Suppressor macrophage treated with lipopolysaccharide for 4 hours (primary cell): ENCODE measurements at places on chromosomes 16 and 17.

DNA sequence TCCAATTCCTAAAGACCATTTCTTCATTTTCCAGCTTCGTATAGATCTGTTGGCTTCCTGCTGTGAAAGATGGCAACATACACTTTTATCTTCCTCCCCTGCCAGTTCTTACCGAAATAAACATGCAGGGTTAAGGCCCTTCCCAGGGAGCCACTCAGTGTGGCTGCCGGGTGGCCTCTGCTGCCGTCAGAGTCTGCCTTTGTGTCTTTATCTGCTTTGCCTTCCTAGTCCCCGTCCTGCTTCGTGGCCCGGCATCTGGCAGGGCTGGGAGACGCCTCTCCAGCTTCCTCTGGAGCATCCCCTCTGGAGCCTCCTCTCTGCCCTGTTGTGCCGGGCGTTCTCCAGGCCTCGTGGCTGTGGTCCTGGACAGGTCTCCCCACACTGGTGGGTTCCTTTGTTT lies 30.3 kb upstream of the CAPN15 start:
- DNase-seq = no peak

- DNase-seq = no peak
These were observed 36.6 kb upstream of the IL21R start for GRCh38 chr16:27365142-27366089.

- peak; percentile 54 for DNase-seq
These were observed 43.7 kb downstream of the PKD1L3 start for GRCh38 chr16:71956486-71956885.

DNA sequence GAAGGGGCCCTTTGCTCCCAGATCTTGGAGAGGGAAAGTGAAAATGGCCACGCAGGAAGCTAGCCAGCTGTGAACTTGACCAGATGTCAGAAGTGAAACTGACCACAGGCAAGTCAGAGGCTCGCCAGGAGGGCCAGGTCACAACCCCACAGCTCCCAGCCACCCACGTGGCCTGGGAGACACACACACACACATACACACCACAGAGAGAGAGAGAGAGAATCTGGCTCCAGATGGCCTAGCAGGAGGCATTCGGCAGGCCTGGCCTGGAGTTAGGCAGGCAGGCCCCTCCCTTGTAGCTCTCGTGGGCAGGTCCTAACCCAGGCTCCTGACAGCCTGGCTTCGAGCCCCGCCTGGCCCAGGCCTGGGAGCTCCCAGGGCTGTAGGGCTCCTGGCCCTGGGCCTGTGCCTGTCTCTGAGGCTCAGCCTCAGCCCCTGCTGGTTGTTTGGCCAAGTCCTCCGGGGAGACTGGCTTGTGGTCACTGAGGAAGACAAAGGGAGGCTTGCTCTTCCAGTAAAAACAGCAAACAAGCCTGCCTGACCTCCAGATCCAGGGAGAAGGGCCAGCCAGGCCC lies 20.2 kb downstream of the NGFR start:
- peak; percentile 92 for DNase-seq

GRCh38 chr16:73288520-73288919 lies 240.6 kb upstream of the ZFHX3 start:
- DNase-seq = no peak

DNA sequence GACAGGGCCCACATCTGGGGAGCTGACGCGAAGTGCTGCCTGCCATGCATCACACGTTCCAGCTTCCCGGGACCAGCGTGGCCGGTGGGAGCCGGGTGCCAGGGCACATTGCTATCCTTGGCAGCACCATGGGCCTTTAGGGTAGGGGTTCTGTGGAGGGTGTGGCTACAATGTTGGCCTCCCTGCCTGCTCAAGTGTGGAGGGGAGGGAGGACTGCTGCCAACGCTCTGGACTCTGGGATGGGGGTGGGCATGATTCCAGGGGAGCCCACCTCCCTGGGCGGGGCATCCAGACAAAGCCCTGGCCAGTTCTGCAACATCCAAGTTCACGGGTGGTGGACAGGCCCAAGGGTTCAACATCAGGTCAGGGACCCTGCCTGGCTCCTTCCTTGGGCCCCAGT lies 13.9 kb downstream of the GRB7 start:
- no peak for DNase-seq
